Naive thymus-derived CD8-positive, alpha-beta T cell (primary cell): ENCODE measurements at places on chromosomes 11 and 22. TPM values are rescaled to one million over a fixed set of nuclear protein-coding genes. Genes with fewer than 3 reads are reported as not detected.

PLAAT2 gene
- not detected for total RNA-seq

KIAA1671 gene
- 5.2 TPM for total RNA-seq

SHISA8 gene
- 0.44 TPM for total RNA-seq

- no peak overlapping the region for H3K4me3 ChIP-seq
- H3K4me1 ChIP-seq: no peaks in the 10 kb centered on the region
- H3K27me3 ChIP-seq: peaks cover 33% of the 10 kb centered on the region
- no peak overlapping the region for H3K27ac ChIP-seq
- DNase-seq: no peak
Observed at GRCh38 chr11:74683279-74683871, 47.9 kb downstream of the CHRDL2 start.

- peaks cover 3% of the 10 kb centered on the region for H3K27me3 ChIP-seq
- DNase-seq: no peak
- H3K27ac ChIP-seq: no peak overlapping the region
- no peaks in the 10 kb centered on the region for H3K4me1 ChIP-seq
- H3K4me3 ChIP-seq: no peak overlapping the region
Observed at GRCh38 chr11:30387891-30388861, 65.3 kb downstream of the ARL14EP start.

GRCh38 chr22:41347066-41347859 is 34.5 kb upstream of the TEF start:
- DNase-seq: no peak
- no peak overlapping the region for H3K27ac ChIP-seq
- H3K4me3 ChIP-seq: no peak overlapping the region
- H3K36me3 ChIP-seq: peaks cover 9% of the 10 kb centered on the region
- H3K4me1 ChIP-seq: no peaks in the 10 kb centered on the region

GRCh38 chr11:64268025-64268892 is 16.2 kb downstream of the BAD start:
- H3K27ac ChIP-seq: peak overlapping the region; percentile 92
- peak overlapping the region; percentile 97 for H3K4me3 ChIP-seq
- no peaks in the 10 kb centered on the region for H3K27me3 ChIP-seq

GRCh38 chr11:94325681-94326080 is 21.3 kb downstream of the IZUMO1R start:
- no peaks in the 10 kb centered on the region for H3K4me1 ChIP-seq
- no peak overlapping the region for H3K27ac ChIP-seq
- peak; percentile 23 for DNase-seq
- no peak overlapping the region for H3K4me3 ChIP-seq
- no peaks in the 10 kb centered on the region for H3K36me3 ChIP-seq

DNA sequence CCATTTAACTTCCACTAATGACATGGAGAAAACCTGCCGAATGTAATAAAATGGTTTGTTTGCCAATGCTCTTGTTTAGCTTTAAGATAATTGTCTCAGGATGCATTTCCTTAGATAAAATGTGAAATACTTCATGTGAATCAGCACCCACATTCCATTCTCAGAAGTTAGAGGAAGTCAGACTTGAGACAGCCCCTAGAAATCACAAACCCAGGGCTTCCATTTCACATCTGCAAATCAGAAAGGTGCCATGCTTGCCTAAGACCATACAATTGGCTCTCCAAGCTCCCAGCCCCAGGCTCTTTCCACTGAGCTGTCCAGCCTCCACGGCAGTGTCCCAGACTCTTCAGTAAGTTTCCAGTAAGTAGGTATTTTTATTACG is 35.6 kb upstream of the ADORA2A start:
- H3K27ac ChIP-seq: no peak overlapping the region
- H3K4me3 ChIP-seq: no peak overlapping the region
- no peaks in the 10 kb centered on the region for H3K27me3 ChIP-seq
- H3K4me1 ChIP-seq: peaks cover 18% of the 10 kb centered on the region
- DNase-seq: no peak
- no peaks in the 10 kb centered on the region for H3K36me3 ChIP-seq

GRCh38 chr22:50417411-50418210 is 57.2 kb downstream of the SBF1 start:
- peak; percentile 45 for DNase-seq
- H3K27me3 ChIP-seq: no peaks in the 10 kb centered on the region
- no peak overlapping the region for H3K27ac ChIP-seq
- H3K4me1 ChIP-seq: no peaks in the 10 kb centered on the region
- H3K4me3 ChIP-seq: no peak overlapping the region

- no peaks in the 10 kb centered on the region for H3K36me3 ChIP-seq
- peaks cover 28% of the 10 kb centered on the region for H3K27me3 ChIP-seq
- no peak for DNase-seq
- H3K4me1 ChIP-seq: no peaks in the 10 kb centered on the region
- no peak overlapping the region for H3K27ac ChIP-seq
Observed at GRCh38 chr11:122304973-122305372, 189.0 kb upstream of the BLID start.

DNA sequence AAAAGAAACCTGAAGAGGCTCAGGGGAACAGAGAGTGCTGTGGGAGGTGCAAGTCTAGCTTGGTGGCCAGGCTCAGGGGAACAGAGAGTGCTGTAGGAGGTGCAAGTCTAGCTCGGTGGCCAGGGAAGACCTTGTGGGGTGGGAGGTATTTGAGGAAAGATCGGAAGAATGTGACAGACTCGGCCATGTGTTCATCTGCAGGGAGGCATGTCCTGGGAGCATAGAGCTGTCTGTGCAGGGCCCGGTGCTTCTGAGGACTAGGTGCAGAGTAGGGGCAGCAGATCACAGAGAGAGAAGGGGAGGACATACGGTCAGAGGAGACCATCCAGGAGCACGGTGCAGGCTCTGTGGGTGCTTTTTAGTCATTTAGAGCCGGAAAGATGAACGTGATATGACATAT is 10.8 kb downstream of the IFITM10 start:
- H3K27ac ChIP-seq: no peak overlapping the region
- DNase-seq: no peak
- no peak overlapping the region for H3K4me3 ChIP-seq
- peaks cover 16% of the 10 kb centered on the region for H3K27me3 ChIP-seq
- H3K36me3 ChIP-seq: peaks cover 2% of the 10 kb centered on the region
